Caco-2 (cell line): ENCODE measurements at places on chromosomes 6 and 20. TPM values are rescaled to one million over a fixed set of nuclear protein-coding genes. Genes with fewer than 3 reads are reported as not detected.

DNA sequence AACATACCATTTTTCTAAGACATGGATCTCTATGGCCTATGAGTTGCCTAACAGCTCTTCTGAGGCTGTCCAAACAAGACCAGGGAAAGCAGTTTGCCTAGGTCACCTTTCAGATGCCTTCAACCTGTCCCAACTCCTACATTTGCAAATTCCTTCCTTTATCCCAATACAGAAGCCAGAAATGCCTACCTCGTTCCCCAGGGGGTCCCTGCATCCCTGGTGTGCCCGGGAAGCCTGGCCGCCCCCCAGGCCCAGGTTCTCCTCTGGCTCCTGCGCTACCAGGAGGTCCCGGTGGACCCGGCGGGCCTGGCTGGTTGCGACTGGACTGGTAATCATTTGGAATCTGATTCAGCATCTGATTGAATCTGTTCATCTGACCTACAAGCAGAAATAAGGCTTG, 115.9 kb downstream of the COL12A1 start:
- no peak for DNase-seq

DNA sequence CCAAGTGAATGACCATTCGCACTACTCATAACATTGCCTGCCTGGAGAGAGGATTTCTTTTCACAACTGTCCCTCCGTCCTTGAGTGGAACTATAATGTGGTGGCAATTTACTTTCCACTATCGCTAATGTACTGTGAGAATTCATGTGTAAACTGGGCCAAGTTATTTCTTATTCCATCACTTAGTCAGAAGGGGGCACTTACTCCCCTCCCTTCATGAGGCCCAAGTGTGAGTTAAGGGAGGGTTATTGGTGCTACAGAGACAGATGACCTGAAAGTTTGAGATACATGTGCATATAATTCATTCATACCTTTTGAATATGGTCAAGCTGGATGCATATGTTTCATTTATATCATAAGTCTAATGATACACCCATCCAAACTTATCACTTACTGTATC, 65.2 kb upstream of the LOC128125822 start:
- no peak for DNase-seq

DNA sequence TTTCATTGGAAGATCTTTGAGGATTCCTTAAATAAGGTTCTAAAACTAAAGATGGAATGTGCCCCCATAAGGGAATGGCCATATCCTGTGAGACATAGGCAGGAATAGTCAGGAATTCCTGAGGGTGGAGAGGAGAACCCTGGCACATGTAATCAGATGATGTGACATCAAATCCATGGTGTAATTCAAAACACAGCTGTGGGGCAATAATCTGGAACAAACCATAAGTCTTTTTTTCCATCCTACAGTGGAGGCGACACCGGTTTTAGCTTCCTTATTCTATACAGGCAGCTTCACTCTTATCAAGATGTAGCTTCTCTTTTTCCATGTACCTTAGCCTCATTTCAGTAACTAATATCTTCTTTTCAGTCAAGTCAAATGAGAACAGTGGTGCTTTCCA, 133.6 kb upstream of the CITED2 start:
- no peak for DNase-seq

DNA sequence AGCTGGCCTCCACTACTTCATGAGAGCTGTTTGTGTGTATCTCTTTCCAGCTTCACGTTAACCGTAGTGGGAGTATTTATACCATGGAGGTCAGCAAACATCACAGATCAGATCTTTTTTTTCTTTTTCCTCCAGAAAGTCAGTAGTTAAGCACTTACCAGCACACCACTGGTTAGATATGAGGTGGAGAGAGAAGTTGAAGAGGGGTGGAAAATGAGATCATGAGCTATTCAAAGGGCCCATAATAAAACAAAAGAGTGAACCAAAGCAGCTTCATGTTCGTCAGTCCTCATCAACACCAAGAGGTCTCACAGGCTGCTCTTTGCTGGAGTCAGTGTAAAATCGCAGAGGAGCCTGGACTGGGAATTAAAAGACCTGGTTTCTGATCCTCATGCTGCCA, 125.1 kb upstream of the SGK1 start:
- no peak for DNase-seq

DNA sequence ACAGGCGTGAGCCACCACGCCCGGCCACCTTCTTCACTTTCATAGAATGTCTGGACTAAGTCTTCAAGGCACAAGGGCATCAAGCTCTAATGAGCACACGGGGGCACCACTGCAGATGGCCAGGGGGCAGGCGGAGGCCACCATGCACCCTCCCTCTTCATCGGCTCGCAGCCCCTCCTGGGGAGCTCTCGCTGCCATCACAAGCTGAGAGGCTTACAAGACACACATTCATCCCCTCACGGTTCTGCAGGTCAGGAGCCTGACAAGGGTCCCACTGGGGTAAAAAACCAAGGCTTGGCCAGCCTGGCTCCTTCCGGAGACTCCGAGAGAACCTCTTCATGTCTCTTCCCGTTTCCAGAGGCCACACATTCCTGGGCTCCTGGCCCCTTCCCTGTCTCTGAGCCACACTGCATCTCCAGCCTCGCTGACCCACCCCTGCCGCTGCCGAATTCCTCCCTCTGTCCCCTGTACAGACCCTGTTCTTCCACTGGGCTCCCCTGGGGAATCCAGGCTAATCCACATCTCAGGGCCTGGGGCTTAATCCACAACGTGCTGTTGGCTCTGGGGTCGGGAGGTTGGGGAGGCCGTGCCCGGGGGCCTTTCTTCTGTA, 19.8 kb downstream of the DLL1 start:
- DNase-seq = no peak

TRIM31 gene
- 0.70 and 0.74 TPM in 2 replicates for total RNA-seq

DNA sequence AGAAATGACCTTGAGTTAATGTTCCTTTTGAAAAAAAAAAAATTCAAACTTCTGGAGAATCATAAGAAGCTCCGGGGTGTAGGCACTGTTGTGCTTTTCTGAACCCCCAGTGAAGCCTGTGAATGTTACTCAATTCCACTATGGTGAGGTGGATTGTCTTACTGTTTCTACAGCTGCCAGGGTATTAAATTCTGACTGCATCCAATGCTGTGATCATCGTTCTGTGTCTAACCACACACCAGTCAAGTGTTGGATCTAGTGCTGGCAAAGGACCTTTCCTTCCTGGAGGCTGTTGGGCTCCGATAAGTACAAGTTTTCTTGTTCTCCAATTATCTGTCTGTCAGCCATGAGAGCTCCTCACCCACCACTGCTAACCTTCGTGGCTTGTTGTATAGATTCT, 162.0 kb upstream of the EPHA7 start:
- DNase-seq = no peak

GRCh38 chr6:155889410-155889809, 433.8 kb upstream of the NOX3 start:
- no peak for DNase-seq

DNA sequence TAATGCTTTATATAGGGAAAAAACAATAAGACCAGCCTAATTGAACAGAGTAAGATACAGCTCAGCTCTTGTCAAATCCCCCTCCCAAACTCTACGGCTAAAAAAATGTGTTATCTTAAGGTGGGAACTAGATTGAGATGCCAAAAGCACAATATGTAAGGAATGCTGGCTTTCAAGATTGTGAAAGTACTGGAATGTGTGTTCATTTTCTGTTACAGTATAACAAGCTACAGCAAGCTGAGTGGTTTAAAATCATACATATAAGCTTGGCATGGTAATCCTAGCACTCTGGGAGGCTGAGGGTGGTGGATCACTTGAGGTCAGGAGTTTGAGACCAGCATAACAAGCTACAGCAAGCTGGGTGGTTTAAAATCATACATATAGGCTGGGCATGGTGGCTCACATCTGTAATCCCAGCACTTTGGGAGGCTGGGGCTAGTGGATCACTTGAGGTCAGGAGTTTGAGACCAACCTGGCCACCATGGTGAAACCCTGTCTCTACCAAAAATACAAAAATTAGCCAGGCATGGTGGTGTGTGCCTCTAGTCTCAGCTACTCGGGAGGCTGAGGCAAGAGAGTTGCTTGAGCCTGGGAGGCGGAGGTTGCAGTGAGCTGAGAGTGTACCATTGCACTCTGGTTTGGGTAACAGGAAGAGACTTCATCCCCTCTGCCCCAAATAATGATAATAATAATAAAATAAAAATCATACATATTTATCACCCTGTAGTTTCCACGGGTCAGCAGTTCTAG, 297.7 kb downstream of the DOK5 start:
- DNase-seq = no peak

DNA sequence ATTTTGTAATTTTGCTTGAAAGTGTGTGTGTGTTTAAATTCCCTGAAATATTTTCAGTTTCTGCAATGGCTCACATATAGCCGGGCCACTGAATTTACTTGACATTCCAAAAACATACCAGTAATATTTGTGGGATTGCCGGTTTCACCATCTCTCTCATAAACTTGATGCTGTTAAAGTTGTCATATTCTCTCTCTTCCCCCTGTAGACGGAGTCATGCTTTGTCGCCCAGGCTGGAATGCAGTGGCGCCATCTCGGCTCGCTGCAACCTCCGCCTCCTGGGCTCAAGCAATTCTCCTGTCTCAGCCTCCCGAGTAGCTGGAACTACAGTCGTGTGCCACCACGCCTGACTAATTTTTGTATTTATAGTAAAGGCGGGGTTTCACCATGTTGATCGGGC, 122.1 kb downstream of the TIAM2 start:
- DNase-seq = no peak

CAGE1 gene
- 0.26 and 0.59 TPM in 2 replicates for total RNA-seq

GRCh38 chr6:106525107-106525881, 104.0 kb downstream of the RTN4IP1 start:
- DNase-seq = no peak

DNA sequence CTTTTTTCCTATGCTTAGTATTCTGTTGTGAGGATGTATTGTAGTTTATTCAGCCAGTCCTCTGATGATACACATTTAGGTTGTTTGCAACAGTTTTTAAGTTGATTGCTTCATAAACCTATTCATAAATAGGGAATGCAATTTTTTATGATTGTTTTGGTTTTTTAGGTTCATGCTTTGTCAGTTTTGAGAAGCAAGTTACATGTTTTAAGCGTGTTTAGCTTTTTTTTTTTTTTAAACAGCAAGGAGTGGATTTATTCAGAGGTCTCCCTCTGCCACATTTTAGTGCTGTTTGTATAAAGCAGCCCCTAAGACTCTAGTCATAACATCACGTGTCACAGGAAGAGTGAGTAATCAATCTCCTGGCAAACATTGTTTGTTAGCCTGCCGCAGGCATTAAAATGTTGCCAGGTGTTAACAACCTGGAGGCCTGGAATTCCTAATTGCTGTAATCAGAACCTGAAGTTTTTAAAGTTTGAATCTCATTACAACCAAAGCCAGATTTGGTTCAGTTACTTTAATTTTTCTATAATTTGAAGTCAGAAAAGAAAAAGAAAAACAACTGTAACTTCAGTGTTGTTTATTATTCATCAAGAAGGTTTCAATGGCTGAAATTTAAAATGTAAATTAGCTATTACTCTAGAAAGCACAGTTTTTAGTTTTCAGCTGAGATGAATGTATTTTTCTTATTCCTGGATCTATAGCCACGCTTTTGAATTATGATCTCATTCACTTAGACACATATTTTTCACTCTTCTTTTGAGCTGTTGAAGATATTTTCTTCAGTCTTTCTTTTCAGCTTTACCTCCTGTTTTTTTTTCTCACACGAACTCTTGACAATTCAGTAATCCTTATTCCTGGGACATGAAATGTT, 59.2 kb downstream of the KCNS1 start:
- DNase-seq = no peak

- DNase-seq = no peak
These were observed 73.5 kb downstream of the FYN start for GRCh38 chr6:111799576-111800258.

SAMHD1 gene
- total RNA-seq = 56.8 and 63.0 TPM in 2 replicates

- no peak for DNase-seq
These were observed 2.3 kb upstream of the ADGRB3 start for GRCh38 chr6:68632734-68633133.

DNA sequence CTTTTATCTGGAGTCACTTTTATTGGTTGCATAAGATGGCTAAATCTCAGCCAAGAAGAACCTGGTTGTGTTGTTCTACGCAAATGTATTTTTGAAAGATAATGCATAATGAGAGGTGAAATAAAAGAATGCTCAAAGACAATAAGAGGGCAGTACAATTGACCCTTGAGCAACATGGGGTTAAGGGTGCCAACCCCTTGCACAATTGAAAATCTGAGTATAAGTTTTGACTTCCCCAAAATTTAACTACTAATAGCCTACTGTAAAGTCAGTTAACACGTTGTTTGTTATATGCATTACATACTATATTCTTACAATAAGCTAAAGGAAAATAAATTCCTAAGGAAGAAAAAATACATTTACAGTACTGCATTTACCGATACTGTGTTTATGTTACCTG, 5.9 kb downstream of the RNF146 start:
- DNase-seq = no peak

GRCh38 chr6:132247381-132248159, 153.7 kb downstream of the MOXD1 start:
- no peak for DNase-seq

DNA sequence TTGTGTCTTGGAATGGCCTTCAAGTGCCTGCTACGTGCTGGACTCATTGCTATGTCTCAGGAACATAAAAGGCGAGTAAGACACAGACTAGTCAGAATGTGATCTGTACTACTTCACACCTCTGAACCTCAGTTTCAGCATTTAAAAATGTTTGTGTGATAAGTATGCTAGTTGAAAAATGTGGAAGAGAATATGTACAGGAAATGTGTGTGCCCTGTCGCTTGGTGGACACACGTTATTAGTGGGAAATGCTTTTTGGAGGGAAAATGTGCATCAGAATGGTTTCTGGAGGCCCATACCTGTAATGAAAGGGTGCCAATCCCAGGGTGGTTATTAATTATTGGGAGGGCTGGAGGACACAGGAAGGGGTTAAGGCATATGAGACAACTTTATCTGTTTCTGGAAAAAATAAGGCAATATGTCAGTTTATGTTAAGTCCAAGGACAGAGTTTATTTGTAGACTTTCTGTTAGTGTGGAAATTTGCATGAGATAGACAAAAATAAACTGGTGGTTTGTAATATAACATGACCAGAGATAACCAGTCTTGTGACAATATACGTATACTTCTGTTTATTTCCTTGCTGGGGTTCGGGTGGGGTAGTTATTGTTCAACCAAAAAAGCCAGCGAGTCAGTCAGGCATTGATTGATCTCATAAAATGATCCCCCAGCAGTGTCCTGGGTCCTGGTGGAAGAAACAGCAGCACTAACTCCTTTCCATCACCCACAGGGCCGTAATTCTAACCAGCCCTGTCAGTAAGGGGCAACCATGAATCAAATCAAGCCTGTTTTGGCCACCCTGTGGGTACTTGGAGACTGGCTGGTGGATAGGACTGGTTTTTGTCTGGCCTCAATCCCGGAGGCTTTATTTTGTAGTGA, 117.9 kb downstream of the JARID2 start:
- DNase-seq = no peak

LY6G6D gene
- total RNA-seq = not detected in 2 replicates

OLIG3 gene
- total RNA-seq = 0.21 TPM in 1 of 2 replicates, not detected in the other

GRCh38 chr6:13854716-13855250, 40.4 kb upstream of the MCUR1 start:
- DNase-seq = no peak

- no peak for DNase-seq
These were observed 1018.6 kb upstream of the EYS start for GRCh38 chr6:66725670-66726069.

GRCh38 chr6:75611702-75612375, 10.2 kb downstream of the SENP6 start:
- no peak for DNase-seq
